ENCODE measurements at places on chromosomes 5 and 9.
A peak's percentile ranks its signal among the peaks of the same experiment; 100 is the strongest.

DNA sequence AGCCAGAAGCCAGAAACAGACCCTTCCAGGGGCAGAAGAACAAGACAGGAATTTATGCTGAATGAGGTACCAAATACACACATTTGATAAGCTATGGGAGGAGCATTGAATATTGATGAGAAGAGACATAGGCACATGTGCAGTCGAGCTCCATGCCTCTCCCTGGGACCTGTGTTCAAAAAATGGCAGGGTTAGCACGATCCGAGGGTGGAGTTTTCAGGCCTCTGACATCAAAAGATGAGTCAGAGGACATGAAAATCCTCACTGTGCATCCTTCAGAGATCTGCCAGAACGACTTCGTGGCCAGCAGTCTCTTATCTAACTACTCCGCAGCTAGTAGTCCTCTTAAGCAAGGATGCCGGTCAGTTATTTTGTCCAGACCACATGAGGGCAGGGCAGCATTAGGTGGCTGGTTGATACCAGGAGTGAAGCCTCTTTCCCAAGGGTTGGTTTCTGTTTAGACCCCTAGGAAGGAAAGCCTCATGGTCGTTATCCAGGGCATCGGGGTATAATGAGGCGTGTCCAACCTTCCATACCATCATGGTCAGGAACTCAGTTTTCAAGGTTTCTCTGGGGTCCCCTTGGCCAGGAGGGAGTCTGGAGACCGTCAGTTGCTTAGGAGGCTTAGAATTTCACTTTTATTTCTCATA, 11.6 kb upstream of the CMBL start:
- DNase-seq: peak; percentile 83

- no peak for DNase-seq
Observed at GRCh38 chr9:136531186-136531903, 14.5 kb downstream of the NOTCH1 start.

DNA sequence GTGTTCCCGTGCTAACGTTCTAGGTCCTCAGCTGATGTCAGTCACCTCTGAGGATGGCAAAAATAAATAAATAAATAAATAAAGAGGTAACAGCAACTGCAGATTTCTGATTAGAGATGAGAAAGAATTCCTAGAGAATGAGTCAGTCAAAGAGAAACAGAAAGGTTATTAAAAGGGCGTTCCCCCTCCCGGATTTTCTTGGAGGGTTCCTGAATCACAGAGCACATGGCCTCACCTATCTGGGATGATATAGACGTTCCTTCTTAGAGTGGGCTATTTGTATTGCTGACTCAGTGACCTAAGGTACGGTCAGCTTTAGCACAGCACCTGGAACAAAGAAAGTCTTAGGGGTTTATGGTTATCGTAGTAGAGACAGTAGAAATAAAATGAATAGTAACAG, 30.6 kb downstream of the HTR4 start:
- no peak for DNase-seq

- DNase-seq: no peak
Observed at GRCh38 chr5:173741087-173741486, 124.6 kb upstream of the BOD1 start.

DNA sequence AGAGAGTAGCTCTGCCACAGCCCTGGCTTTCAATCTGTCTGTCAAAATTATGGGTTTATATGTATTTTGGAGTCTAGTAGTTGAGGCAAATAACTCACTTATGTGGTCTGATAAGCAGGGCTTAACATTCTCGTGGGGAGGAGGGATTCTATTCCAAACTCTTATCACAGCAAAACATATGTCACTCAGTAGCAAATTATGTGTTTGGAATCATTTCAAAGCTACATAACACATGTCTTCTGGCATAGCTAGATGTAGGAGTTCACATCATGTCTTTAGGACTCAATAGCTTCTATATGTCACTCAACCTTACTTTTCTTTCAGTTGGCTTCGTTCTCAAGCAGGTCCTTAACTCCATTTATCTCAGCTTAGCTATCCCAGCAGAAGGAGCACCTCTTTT, 144.5 kb upstream of the SEMA6A start:
- peak; percentile 74 for DNase-seq

DNA sequence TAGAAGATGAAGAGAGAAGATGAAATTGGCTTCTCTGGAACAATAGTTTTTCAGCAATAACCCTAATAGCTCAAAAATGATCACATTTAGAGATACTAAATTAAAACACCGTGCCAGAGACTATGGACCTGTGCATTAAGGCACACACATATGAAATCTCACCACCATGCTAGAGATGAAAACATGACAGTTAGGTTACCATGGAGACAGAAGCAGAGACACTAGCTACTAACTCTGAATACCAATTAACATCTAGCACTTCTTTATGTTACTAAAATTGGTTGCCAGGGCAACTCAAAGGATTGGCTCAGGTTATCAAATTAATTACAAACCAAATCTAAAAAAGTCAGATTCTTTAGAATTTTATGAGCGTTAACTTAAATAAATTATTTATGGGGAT, 337.7 kb downstream of the PLK2 start:
- no peak for DNase-seq

DNA sequence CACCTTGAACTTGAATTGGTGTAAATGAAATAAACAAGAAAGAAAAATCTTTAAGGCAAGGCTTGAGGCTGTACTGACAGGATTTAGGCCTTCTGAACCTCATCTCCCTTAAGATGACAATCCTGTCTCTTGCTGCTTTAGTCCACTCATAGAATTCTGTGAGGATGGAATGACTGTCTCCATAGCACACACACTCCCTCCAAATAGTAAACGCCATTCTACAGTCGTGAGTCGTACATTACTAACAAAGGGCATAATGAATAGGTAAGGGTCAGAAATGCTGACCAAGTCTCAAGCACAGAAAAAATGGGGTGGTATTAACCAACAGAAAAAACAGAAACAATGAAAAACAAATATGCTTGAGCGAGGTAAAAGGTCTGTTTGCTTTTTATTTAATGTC, 71.8 kb upstream of the SIMC1 start:
- no peak for DNase-seq

DNA sequence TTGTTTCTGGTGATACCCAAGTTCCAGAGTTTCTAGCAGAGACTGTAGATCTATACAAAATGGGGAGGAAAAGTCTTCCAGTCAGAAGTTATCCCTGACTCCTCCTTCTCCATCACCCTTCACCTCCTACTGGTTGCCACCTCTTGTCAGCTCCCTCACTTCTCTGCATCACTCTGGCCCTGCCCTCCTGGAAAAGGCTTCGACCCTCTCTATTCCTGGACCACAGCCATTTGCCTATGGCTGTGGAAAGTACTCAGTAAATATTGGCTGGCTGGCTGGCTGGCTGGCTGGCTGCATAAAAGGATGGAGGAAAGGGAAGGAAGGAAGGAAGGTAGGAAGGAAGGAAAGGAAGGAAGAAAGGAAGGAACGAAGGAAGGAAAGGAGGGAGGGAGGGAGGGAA, 32.7 kb upstream of the ABCA1 start:
- no peak for DNase-seq

GRCh38 chr5:171705830-171706468, 79.7 kb upstream of the SMIM23 start:
- no peak for DNase-seq

GRCh38 chr9:1794547-1795270, 220.4 kb upstream of the SMARCA2 start:
- no peak for DNase-seq

DNA sequence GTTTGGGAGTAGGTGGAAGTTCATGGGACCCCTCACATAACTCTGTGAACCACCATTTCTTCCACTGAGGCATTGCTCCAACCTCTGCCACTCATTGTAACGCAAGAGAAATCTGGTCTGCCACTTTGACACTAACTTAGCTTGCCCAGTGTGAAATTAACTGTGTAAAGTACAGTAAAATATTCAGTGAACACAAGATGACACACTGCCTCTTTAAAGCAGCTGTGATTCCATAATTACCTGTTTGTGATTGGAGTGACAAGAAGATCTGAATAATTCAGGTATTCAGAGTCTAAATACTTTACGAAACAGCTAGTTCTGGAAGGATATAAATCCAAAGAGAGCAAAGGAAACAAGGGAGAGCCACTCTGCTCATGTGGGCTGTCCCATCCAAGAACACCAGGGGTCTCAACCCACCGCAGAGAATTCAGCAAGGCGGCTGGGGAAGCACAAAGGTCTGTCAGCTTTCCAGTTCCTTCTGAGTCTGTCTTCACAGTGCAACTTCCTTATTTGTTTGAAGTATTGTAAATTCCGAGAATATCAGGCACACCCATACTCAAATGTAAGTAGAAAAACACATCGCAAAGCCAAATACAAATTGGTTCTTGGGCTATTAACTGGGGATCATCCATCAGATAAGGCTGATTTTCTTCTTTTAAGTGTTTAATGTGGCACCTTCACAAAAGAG, 86.9 kb downstream of the GNAQ start:
- DNase-seq: peak; percentile 74

DNA sequence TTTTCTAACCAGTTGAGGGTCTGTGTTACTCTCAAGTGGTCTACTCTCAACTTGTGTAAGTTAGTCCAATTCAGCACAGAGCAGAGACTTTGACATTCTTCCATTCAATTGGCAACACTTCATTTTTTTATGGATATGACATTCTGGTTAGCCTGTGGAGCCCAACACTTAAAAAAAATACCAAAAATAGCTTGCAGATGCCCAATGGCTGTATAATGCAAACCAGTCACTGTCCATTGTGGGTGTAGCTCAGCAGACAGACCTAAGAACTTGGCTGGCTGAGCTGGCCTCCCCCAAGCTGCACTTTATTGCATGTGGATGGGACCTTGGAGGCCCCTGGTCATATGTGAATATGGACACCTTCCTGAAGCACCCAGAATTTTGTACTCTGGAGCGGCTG, 103.2 kb downstream of the DPYSL3 start:
- DNase-seq: no peak
